ENCODE measurements at places on chromosomes 16 and 17. TPM values are rescaled to one million over a fixed set of nuclear protein-coding genes. Genes with fewer than 3 reads are reported as not detected.

- DNase-seq, result no peak
Observed at GRCh38 chr16:59330019-59330670, 596.0 kb upstream of the GOT2 start.

The UTP4 gene
- 29.3 TPM for total RNA-seq

DNA sequence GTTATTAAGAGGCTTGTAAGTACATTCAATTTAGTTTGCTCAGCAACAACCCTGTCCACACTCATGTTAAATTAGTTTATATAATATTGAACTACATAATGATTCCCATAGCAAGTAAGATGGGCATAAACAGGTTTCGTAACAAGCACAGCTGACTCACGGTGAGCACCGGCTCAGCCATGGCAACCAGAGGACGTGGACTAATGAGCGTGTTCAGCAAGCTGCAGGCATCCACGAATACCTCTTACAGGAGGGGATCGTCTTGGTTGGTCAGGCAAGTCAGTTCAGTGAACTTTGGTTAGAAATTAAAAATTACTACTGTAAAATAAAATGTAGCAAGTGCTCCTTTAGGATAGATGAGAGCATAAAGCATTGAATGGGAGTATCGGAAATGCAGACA, 58.4 kb downstream of the ELAC2 start:
- DNase-seq, result peak; percentile 14

The KRT39 gene
- not detected for total RNA-seq
